Mucosa of gallbladder (tissue), 1 donor: ENCODE measurements at places on chromosomes 1 and 21. TPM values are rescaled to one million over a fixed set of nuclear protein-coding genes. Genes with fewer than 3 reads are reported as not detected.

GRCh38 chr21:16913010-16913409, 599.8 kb upstream of the CXADR start:
- DNase-seq = no peak

Gene PGLYRP4
- total RNA-seq = not detected

DNA sequence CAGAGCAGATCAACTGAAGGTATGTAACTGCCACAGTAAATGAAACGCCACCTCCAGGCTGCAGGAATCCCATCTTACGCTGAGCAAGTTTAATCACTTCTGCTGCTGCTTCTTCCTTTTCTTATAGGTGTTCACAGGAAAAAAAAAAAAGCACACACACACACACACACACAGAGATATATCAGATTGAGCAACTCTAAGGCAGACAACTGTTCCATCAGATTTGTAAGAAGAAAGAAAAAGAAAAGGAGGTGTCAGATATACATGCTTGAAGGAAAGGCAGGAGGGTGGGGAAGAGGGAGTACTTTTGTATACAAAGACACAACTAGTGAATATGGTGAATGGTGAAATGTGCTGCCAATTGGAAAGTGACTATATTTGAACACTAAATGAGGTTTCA, 28.6 kb downstream of the DSTYK start:
- no peak for DNase-seq

DNA sequence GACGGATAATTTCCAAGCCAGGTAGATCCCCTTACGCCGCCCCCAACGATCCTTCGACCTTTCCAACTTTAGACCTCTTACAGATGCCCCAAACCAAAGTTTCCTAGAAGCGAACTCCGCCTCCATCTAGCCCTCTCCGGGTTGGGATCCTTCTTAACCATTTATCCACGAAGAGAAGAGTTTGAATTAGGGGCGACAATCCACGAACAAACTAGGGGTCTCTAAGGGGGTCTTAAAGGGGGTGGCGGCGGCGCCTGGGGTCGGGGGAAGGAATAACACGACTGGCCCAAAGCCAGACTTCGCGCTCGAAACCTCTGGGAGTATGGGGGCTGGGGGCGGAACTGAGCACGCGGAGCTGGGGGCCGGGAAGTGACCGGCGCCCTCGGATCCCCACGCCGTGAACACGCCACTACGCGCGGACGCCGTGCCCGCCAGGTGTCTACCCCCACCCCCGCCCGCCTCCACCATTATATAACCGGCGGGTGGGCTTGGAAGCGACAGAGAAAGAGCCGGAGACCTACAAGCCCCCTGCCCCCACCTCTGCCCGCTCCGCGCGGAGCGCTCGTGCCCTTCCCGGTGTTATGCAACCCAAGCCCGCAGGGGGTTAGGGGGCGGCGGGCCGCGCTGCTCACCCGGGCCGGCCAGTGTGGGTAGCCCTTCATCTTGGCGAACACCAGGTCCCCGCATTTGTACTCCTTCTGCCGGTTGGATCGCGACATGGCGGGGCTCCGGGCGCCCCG, 594 bp downstream of the HDGF start:
- DNase-seq = no peak

GRCh38 chr1:155012026-155012546, 9.5 kb downstream of the ZBTB7B start:
- DNase-seq = peak; percentile 68

GRCh38 chr1:201141418-201141817, 12.9 kb downstream of the TMEM9 start:
- DNase-seq = no peak

Gene C1orf94
- not detected for total RNA-seq

DNA sequence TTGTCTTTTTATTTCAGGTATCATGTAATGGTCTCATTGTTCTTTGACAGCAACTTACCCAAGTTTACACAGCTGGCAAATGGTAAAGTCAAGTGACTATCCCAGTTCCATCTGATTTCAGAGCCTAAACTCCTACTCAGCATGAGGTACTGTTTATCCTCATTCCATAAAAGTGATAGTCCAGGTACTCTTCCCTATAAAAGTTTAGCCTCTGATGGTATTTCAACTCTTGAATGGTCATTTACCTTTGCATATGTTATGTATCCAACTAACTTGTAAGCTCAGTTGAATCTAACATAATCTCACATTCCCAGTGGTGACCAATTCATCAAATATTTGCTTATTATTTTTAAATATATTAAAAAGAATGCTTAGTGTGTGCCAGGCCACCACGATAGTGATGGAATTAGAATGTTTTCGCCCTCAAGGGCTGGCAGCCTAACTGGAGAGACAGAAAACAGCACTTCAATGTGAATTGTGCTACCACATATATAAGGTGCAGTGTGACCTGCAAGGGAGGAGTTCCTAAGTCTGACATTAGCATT, 307.1 kb downstream of the CTH start:
- no peak for DNase-seq
